ENCODE measurements at places on chromosomes 1 and 21. TPM values are rescaled to one million over a fixed set of nuclear protein-coding genes. Genes with fewer than 3 reads are reported as not detected.

CRYBG2 gene
- 1.6 TPM for polyA plus RNA-seq

CTSS gene
- polyA plus RNA-seq, result 10.6 TPM

PLCH2 gene
- polyA plus RNA-seq, result 0.86 TPM

HNRNPCL1 gene
- 0.31 TPM for polyA plus RNA-seq

AIRE gene
- 0.28 TPM for polyA plus RNA-seq

IRF6 gene
- polyA plus RNA-seq, result 23.7 TPM

S100A7A gene
- not detected for polyA plus RNA-seq

SLC35E2B gene
- 81.6 TPM for polyA plus RNA-seq

KIF2C gene
- polyA plus RNA-seq, result 23.7 TPM

LCE3E gene
- not detected for polyA plus RNA-seq

GRCh38 chr1:18856435-18856834, 3.0 kb downstream of the TAS1R2 start:
- no peak for DNase-seq

DNA sequence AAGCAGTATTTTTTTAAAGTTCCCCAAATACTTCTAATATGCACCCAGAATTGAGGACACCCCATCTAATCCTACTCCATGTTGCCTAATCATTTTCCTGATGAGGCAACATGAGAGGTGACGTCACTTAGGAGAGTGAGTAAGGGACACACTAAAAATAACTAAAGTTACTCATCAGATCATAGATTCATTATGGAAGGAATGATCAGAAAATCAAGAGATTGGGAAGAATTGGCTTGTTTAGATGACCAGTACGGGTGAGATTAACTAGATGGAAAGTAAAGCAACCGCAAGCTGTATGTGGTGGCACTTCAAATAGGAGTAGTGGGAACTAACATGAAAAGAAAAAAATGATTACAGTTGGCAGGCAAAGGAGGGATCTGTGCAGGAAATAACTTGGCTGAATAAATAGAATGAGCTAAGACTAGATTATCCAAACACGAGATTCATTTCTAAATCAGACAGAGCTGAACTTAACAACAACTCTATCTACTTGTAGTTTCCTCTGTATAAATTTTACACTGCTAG, 61.4 kb upstream of the CXADR start:
- no peak for DNase-seq

- DNase-seq, result no peak
These were observed 53.0 kb downstream of the DMRTB1 start for GRCh38 chr1:53511933-53512806.

GRCh38 chr1:115341948-115342347, 3.9 kb upstream of the NGF start:
- DNase-seq, result no peak

GRCh38 chr1:42189931-42190853, 25.6 kb upstream of the GUCA2A start:
- no peak for DNase-seq

- no peak for DNase-seq
These were observed 41.7 kb downstream of the PSMG1 start for GRCh38 chr21:39141502-39141901.

GRCh38 chr1:238409932-238410331, 519.2 kb upstream of the ZP4 start:
- DNase-seq, result no peak

- no peak for DNase-seq
These were observed 15.9 kb downstream of the PTPRF start for GRCh38 chr1:43546388-43547100.

DNA sequence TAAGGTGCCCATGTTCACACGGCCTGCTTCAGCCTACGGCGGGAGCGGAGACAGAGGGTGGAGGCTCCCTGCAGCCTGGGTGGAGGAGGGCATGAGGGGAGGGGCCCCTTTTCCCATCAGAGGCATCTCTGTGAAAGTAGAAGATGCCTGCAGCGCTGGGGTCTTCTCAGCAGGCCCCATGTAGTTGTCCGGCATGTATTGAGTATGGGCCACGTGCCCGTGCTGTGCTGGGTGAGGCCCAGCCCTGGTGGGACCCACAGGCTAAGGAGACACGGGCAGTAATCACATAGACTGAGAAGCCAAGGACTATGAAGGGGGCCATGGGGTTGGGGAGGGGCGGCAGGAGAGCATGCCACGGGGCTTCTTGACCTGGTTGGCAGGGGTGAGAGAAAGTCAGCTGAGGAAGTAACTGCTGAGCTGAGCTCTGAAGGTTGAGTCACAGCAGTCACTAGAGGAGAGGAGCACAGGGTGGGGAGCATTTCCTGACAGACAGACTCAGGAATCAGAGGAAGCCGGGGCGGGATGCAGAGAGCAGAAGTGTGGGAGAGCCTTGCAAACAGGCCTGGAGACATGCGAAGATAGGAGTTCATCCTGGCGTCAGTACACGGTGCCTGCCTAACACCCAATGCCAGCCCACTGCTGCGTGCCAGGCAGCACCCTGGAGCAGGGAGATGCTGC, 21.6 kb downstream of the PSEN2 start:
- DNase-seq, result no peak

- DNase-seq, result no peak
These were observed 42.2 kb upstream of the COL18A1 start for GRCh38 chr21:45362748-45363145.

GRCh38 chr1:175742790-175743459, 470 bp downstream of the TNR start:
- DNase-seq, result peak; percentile 69

DNA sequence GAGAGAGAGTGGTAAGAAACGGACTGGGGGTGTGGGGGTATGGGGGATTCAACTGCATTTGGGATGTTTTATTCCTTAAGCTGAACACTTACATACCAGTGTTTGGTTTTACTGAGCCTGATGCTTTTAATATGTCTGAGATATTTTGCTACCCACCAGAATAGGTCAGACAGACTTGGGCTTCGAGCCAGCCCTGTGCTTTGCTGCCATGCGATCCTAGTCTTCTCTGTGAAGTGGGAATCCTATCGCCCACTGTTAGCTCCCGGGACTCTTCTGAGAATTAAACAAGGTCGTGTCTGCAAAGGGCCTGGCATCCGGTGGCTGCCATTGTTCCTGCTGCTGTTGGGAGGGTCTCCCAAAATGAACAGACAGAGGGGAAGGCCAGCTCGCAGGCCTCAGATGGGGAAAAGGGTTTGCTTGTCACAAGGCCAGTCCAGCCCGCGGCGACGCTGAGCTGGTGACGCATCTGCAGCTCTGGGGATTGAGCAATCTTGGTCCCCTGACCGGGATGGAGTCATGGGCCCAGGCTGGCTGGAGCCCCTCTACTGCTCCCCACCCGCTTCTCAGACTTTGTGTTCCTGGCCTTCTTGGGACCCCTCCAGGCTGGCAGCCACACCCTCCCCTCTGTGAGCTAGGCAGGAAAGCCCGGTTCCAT, 26.9 kb upstream of the ECE1 start:
- no peak for DNase-seq

GRCh38 chr1:77859248-77859647, 29.2 kb upstream of the NEXN start:
- DNase-seq, result no peak

DNA sequence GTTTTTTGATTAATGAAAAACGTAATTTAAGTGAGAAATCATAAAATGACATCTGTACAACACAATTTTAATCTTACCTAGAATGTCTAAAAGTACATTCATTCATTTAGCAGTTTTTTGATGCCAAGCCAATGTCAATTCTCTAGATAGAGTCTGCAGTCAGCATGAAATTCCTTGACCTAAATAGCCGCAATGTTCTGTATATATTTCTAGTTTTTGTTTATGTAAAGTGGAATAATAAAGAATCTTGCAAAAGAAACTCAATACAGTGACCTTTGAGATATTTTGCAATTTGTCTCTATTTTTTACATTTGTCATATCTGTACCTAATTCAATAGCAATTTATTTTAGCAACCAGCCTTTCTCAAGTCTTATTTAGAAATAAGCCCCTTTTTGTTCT, 176.0 kb downstream of the ATP6V1G3 start:
- DNase-seq, result no peak

GRCh38 chr1:227038401-227038800, 98.3 kb downstream of the COQ8A start:
- DNase-seq, result no peak

DNA sequence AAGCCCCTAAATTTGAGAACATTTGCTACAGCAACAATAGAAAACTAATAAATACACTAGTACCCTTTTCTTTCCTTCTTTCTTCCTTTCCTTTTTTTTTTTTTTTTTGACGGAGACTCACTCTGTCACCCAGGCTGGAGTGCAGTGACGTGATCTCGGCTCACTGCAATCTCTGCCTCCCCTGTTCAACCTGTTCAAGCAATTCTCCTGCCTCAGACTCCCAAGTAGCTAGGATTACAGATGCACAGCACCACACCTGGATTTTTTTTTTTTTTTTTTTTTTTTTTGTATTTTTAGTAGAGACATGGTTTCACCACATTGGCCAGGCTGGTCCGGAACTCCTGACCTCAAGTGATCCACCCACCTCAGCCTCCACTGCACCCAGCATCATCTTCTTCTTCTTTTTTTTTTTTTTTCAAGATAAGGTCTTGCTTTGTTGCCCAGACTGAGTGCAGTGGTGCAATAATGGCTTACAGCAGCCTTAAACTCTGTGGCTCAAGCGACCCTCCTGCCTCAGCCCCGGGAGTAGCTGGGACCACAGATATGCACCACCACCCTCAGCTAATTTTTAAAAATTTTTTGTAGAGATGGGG, 19.6 kb upstream of the CBR3 start:
- DNase-seq, result no peak

DNA sequence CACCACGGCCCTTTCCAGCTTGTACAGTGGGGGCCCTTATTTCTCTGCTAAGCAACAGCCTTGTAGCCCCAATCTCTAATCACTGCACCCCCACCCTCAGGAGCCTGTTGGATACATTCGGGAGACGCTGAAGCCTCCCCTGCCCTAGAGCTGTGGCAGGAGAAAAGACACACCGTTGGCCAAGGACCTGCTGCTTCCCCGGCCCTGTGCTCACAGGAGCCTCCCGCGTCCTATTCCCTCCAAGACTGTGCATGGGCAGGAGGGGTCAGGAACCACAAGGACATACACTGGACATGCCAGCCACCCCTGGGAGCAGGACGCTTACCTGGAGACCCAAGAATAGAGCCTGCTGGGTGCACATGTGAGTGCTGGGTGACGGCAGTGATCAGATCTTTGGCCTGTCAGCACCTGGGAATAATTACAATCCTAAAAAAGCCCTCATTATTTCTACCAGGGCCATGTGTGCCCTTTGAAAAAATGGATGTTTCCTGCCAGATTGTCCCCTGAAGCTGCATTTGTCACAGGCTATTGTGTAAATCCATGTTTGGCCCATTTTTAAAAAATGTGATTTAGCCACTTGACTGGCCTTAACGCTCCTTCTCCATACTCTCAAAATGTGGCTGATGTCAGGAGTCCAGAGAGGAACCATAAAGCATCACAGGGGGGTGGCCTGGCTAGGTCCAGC, 590.6 kb downstream of the MATN1 start:
- DNase-seq, result no peak

GRCh38 chr1:156260896-156261295, 13.0 kb upstream of the PAQR6 start:
- DNase-seq, result no peak

DNA sequence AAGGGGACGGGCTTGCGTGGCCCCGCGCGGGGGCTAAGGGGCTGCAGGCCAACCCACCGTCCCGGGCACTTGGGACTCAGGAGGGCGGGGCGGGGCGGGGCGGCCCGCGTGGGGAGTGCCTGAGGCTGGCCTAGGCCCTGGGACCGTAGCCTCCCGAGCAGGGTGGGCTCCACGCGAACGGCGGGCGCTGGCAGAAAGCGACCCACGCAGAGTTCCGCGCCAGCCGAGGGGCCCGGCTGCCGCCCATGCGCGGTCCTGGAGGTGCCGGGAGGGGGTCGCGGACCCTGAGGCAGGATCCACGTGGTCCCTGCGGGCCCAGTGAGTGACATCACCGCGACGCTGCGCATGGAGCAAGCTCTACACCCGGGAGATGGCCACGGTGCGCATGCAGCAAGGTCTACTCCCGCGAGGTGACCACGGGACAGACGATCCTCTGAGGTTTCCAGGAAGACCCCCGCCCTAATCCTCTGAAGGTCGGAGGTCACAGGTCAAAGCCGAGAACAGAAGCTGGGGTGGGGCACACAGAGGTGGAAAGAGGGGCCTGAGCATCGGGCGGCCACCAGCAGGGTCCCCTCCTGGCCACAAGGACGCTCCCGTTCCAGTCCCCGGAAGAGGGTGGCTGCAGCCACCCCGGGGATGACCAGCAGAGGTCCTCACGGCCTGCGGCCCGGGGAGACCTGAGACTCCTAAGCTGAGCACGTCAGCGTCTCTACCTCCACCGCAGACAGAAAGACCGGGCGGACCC, 13.5 kb upstream of the SLC19A1 start:
- peak; percentile 80 for DNase-seq

- no peak for DNase-seq
These were observed 25.3 kb downstream of the FAAP20 start for GRCh38 chr1:2169200-2169836.

DNA sequence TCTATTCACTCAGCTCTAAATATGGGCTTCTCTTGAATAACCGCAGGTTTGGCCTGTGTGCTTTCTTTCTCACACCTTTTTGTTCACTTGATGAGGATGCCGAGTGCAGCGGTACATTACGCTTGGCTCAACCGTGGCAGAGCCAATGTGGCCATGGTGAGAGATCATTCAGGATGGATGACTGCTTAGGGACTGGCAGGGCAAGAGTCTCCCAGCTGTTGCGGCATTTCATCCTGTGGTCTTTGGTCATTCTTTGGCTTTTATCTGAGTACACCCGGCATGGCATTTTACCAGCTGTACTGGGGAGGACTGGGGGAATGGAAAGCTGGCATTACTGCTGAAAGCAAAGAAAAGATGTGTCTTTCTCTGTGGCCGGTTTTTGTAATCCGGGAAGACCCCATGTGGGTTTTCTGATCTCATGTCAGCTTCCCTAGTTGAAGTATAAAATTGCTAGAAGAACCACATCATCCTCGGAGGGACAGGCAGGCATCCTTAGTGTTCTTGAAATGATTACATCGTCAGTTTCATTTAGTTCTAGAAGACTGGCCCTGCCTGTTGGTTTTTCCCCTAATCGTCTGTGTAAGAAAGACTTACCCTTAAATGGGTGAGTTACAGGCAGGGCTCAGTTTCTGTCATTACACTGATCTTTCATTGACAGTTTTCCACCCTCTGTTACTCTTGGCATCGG, 15.1 kb downstream of the PCP4 start:
- DNase-seq, result no peak

GRCh38 chr1:227136210-227136820, 182.0 kb downstream of the CDC42BPA start:
- DNase-seq, result no peak

- DNase-seq, result no peak
These were observed 130.4 kb downstream of the AK5 start for GRCh38 chr1:77412069-77412819.

DNA sequence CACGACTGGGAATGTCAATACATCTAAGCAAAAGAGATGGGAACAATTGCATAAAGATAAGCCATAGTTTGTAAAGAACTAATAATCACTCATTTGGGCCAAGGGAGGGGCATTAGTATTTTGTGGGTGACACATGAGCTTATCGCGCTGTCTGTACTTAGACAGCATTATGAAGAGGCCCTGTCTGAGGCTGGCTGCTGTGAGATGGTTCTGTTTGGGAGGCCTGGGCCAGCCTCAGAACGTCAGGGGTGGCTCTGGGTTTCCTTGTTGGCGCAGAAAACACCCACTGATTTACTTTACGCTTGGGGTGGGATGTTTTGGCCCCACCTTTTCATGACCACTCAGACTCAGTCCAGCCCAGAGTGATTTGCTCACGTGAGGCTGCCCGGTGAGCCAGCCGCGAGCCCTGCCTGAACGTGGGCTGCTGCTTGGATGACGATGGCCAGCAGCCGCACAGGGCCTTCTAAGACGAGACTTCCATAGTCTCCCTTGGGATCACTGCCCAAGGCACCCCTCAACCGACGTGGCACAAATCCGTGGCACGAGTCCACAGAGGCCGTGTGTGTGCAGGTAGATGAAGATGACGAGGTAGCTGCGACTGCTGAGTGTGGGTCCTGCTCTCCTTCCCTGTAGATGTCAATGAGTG, 18.7 kb downstream of the UMODL1 start:
- DNase-seq, result no peak
